Choroid plexus epithelial cell (primary cell): ENCODE measurements at places on chromosomes 7 and 10.
A peak's percentile ranks its signal among the peaks of the same experiment; 100 is the strongest.

- DNase-seq: peak; percentile 20
Observed at GRCh38 chr7:74254858-74255379, 720 bp upstream of the RFC2 start.

DNA sequence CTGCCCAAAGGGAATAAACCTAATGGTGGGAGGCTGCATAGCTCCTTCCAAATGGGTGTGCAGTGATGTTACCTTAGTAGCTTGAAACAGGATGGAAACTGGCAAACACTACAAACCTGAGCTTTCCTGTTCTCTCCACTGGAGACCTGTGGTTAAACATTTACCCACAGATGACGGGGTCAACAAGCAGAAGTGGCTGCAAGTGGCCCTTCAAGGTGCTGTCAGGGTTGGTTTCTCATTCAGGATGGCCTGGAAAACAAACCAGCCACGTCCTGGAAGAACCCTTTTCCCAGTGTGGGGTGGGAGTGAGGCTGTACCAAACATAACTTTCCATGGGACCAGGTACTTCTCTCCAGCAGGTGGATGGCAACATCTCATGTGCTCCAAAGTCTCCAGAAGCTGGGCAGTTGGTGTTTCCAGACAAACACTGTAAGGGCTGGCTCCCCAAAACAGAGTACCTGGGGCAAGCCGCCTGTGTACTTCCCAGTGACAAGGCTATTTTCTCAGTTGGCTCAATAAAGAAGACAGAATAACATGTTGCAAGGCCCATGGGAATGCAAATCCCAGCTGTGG, 67.5 kb downstream of the DNAJB9 start:
- DNase-seq: no peak

- peak; percentile 44 for DNase-seq
Observed at GRCh38 chr7:13336227-13336626, 648.8 kb downstream of the ARL4A start.

- peak; percentile 96 for DNase-seq
Observed at GRCh38 chr10:17025444-17026295, 103.9 kb downstream of the CUBN start.

DNA sequence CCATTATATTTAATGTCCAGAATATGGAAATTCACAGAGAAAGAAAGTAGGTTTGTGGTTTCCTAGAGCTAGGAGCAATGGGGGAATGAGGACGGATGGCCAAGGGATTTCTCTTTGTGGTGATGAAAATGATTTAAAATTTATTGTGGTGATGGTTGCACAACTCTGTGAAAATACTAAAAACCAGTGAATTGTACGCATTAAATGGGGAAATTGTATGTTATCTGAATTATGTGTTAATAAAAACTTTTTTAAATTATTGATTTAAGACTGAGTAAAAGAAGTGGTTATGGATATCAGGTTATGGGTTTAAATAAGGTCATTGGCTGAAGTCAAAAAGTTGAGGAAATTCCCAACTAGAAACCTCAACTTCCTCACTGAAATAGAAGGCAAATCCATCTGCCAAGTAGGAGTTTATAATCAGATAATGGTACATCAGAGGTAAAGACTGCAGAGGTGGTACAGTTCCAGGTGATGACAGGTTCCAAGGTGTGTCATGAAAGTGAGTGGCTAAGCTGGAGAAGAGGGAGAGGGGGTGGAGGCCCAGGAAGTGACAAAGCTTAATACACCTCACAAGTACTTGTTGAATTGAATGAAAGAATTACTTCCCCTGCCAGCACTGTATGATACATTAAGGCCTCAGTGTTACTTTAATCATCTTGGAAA, 68.9 kb upstream of the CCDC71L start:
- DNase-seq: no peak

- no peak for DNase-seq
Observed at GRCh38 chr10:132608511-132609195, 71.1 kb downstream of the INPP5A start.
